ENCODE measurements at places on chromosomes 2 and 18.
A peak's percentile ranks its signal among the peaks of the same experiment; 100 is the strongest.

DNA sequence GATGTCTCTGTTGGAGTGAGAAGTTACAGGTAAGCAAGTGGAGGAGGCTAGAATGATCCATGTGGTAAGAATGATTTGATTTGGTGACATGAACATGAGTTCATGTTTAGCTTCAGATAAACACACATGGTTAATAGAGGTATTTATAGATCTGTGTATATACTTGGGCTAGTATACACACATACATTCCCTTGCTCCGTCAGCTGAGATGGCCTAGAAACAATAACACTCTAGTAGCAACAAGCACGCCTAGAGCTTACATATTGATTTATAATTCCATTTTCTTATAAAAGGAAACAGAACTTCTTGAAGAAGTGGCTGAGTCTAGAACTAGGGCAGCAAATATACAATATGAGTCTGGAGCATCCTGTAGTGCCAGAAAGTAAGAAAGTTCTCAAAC, 223.0 kb downstream of the RND3 start:
- DNase-seq = no peak

GRCh38 chr18:35634323-35634722, 52.8 kb downstream of the GALNT1 start:
- no peak for DNase-seq

GRCh38 chr2:70535573-70535972, 18.1 kb downstream of the TGFA start:
- DNase-seq = no peak

- DNase-seq = peak; percentile 26
Measured at GRCh38 chr2:3535794-3536681, 16.7 kb upstream of the ADI1 start.

DNA sequence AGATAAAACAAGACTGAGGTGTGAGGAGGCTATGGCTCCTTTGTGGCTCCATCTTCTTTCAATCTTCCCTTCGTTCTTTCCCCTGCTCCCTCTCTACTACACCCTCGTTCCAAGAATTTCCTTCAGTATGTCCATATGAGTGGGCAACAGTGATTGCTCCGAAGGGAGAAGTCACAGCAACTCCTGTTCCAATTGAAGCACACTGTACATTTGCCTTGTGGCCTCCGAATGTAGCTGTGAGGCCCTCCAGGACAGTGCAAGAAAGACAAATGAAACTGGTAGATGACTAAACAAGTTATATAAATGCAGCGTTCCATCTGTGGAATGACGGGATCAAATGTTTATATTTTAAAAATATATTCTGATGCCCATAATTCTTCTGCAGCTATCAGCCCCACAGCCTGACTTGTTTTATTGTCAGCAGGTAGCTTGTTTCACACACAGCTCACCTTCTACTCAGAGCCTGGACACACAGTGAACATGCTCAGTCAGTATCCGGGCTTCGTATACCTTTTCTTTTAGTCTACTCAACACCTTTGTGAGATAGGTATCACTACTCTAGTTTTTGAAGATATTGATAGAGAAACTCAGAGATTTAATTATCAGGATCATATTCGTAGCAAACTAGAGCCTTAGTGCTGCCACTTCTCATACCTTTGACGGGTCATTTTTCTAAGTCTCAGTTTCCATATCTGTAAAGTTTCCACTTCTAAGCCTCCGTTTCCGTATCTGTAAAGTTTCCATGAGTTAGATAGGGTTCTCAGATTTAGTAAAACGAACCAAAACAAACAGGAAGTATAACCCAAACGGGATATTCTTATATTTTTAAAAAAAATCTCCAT, 216.7 kb upstream of the STON1 start:
- no peak for DNase-seq

GRCh38 chr2:168244318-168244717, 3.1 kb downstream of the STK39 start:
- DNase-seq = no peak

DNA sequence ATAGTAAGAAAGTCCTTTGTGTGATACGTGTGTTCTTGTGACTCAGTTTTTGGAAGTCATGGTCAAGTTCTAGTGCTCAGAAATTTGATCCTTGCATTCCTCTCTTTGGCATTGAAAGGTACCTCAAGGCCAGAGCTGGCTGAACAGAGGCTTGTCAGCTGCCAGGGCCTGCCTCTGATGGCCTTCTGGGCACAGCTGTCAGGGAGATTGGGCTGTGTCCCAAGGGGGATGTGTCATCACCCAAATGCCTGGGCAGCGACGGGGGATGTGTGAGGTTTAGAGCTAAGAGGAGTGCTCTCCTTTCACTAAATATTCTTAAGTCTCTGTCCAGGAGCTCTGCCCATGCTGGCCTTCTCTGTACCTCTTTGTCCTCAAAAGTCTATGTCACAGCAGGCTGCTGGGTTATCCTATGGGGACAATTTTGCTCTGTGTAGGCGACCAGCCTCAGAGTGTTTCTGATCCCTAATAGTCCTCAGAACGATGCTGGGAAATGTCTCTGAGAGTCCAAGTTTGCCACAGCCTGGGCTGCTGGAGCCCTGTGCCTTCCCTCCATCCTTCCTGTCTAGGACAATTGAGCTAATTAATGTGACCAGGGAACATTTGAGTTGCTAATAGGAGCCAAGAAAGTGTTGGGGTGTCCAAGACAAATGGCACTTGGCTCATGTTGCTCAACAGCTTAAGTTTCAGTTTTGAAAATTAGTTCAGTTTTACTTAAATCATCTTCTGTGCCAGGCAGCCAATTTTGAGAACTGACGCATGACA, 115.4 kb upstream of the ZNF521 start:
- DNase-seq = no peak

- DNase-seq = no peak
Measured at GRCh38 chr18:8478968-8479370, 130.3 kb upstream of the RAB12 start.

DNA sequence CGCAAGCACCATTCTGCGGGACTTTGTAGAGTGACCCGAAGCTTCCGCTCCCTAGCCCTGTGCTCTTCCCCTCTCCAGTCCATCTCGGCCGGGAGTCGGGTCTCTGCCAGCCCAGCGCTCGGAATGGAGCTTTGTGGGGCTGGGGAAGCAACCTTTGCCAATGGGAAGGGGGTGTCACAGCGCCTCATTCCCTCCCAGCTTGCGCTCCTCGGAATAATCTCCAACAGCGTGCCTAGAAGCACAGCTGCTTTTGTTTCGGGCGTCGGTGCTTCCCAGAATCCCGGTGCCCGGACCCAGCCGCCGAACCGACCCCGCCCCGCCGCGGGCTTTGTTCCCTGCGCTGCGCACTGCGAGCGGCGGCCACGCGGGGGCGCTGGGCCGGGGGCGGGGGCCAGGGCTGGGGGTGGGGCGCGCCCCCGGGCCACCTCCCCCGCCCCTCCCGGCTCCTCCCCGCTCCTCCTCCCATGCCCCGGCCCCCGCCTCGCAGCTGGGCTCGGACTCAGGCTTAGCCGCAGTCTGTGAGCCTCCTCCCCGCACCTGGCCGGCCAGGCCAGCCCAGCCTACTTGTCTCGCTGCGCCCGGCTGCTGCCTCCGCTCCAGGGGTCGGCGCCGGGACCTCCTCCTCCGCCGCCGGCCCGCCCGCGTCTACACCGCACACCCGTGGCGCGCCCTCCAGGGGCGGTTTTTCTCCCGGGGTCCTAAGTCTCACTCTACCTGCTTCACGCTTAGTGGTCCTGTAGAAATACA, 77.7 kb upstream of the SMAD2 start:
- no peak for DNase-seq

DNA sequence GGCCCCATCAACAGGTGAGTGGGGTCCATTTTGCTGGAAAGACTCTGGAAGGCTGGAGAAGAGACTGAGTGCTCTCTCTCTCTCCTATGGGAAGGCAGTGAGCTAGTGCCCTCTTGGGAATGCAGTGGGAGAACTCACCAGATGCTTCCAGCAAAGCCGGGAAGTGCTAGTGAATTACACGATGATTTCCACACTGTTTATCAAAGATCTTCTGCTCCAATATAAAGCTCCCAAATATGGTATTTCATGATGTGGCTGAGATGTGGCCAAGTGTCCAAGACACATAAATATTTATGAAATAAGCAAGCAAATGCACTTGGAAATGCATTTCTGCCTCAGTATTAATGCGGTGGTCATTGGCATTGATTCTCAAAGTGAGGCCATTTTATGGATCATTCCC, 135.9 kb downstream of the VAPA start:
- DNase-seq = no peak

DNA sequence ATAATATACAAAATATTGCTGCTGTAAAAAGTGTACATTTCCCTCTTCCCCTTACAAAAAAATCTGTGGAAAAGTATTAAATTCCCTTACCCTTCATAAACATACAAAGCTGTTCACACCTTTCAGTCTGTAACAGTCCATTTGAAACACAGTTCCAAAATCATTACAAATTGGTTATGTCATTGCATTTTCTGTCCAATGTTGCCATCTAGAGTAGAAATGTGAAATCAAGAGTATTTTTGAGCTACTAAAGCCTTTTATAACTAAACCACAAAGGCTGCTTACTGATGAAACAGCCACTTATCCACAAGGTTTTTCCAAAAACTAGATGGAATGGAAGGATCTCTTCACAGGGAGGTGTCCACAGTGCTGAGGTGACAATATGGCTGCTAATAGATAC, 72.5 kb downstream of the SS18 start:
- DNase-seq = no peak

GRCh38 chr2:108288534-108289106, at the start of gene SULT1C2:
Gene SULT1C2, plus strand, starts transcription at chr2:108288895. Its CDS starts 4,773 bp downstream, at chr2:108293668.
- DNase-seq = peak; percentile 16

DNA sequence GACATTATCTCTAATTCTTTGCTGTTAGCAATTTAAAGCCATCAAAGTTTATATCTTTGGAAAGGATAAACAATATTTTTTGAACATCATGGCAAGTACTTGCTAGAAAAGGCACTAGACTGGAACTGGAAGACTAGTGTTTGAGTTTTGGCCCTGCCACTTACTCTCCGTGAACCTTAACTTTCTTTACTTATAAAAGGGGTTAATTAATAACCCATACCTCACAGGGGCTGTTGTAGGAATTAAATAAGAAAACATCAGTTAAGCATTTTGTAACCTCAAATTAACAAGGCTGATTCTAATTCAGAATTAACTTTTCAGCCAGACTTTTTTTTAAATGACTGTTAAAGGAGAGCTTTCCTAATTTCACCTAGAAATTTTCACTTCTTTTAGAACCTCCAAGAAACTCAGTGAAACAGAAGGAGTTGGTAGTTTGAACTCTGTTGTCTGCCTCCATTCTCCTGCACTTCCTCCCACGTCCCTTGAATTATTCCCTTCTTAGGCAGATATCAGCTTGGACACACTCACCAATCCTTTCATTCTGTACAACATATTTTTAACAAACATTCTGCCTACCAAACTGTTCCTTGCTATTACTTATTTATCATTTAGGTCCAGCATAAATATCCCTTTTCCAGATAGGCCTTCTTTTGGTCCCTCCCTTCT, 79.5 kb downstream of the COX7A2L start:
- DNase-seq = no peak

DNA sequence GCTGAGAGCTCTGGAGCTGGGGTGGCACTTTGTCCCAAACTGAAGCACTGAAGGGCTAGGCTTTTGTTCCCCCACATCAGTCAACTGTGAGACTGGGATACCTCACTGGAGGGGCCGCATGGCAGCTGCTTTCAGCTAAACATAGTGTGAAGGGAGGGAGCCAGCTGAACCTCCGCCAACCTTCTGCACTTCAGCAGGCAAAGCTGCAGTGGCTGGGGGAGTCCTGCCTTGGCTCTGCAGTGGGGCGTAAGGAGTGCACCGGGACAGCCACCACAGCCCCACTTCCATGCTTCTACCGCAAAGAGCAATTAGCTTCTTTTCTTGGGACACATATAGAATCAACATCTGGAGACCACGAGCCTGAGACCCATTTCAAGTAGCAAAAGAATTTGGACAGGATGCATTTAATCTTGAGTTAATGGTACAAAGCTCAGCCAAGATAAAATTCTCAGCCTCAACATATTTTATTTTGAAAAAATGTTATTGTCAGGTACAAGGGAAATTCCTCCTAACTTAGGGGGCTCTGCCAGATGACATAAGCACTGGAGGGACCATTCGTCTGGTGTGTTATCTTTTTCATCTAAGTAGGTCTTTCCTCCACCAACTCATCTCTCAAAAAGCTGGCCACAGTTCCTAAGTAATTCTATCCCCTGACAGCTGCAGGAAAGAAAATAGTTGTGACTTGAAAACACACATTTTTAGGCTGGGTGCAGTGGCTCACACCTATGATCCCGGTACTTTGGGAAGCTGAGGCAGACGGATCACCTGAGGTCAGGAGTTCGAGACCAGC, 25.6 kb upstream of the MYCN start:
- DNase-seq = no peak

GRCh38 chr2:156512451-156512850, 76.3 kb downstream of the GPD2 start:
- no peak for DNase-seq

GRCh38 chr2:154455166-154455565, 243.3 kb upstream of the KCNJ3 start:
- DNase-seq = no peak

DNA sequence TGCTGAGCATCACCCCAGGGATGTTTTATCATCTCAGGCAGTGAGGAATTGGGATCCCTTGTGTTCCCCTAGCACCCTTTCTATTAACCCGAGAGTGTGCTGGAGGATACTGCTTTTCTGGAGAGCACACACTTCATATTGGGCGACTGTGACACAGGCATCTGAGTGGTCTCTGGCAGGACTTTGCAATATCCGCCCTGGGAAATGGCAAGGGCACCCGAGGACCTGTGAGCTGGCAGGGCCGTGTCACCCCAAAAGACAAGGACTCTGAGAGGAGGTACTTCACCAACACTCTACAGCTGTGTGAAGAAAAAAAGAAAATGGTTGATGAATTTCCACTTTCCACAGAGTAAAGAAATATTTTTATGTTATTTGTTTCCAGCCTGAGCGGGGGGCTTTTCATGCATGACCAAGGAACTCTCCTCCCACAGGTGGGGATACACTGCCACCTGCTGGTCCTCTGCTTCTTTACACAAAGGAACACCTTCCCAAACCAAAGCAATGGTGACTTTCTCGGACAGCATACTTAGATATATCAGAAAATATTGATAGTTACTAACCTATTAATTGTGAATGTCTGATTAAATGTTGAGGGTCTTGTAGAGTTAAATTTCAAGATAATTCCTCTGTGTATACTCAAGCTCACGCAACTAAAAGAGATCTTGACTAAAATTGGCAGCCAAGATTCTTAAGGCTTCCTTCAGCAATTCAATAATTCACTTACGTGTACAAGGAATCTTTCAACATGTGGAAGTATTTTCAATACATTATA, 45.9 kb upstream of the REG3G start:
- DNase-seq = no peak

GRCh38 chr2:207525296-207525695, 4.5 kb upstream of the CREB1 start:
- no peak for DNase-seq

Measured in HCT116 (cell line).